Ascending aorta (tissue), 2 donors: ENCODE measurements at places on chromosomes 7 and 10.

- no peaks in the 10 kb centered on the region for H3K27me3 ChIP-seq
- no peak overlapping the region for H3K4me3 ChIP-seq
- no peaks in the 10 kb centered on the region for H3K4me1 ChIP-seq
- H3K36me3 ChIP-seq = peaks cover 17% of the 10 kb centered on the region
- no peak overlapping the region for H3K27ac ChIP-seq
These were observed 219.9 kb downstream of the TCF7L2 start for GRCh38 chr10:113169853-113170460.

DNA sequence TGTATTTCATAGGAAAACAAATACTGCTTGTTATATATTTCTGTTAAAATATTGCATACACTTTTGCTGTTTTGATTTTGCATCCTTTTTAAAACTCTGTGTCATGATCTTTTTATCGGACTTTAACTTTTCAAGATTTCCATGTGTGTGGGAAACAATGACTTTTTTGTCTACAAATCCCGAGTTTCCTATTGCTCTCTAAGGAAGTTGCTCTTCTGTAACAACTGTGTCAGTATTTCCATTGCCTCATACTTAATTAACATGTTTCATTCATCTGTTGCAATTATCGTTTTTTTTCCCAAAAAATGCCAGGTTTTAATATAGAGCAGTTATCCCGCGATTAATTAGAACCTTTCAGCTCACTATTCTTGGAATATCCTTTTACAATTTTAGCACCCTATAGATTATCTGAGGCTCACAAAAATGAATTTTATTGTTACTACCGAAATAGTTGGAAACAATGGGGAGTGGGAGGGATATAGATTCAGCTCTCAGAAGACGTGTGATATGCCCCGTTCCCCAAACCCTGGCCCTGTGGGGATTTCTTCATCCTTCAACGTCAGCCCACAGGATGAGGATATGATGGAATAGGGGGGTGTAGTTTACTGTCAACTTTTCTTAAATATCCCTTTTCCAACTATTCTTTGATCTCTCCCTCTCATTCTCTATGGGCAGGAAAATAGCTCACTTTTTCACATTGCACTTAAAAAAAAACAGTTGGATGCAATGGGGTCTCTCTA, 297.6 kb upstream of the IGFBP3 start:
- H3K27ac ChIP-seq = no peak overlapping the region
- no peak for DNase-seq
- H3K4me3 ChIP-seq = no peak overlapping the region
- no peaks in the 10 kb centered on the region for H3K36me3 ChIP-seq
- no peaks in the 10 kb centered on the region for H3K4me1 ChIP-seq

DNA sequence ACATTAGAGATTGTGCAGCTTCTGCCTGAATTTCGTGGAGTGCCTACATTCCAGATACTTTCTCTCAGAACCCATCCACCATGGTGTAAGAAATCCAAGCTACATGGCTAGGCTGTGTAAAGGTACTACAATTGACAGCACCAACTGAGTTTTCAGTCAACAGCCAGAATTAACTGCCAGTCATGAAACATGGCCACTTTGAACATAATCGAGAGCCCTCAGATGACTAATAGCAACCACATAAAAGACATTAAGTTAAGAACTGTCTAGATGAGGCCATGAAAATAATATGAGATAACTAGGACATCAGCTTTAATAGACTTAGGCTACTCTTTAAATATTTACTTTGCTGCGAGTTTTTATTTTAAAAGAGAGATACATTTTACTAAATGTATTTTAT, 1106.8 kb upstream of the LRRTM3 start:
- H3K4me1 ChIP-seq = no peaks in the 10 kb centered on the region
- no peak overlapping the region for H3K27ac ChIP-seq
- H3K36me3 ChIP-seq = no peaks in the 10 kb centered on the region
- H3K27me3 ChIP-seq = no peaks in the 10 kb centered on the region
- no peak overlapping the region for H3K4me3 ChIP-seq

GRCh38 chr10:3655528-3655927, 129.5 kb downstream of the KLF6 start:
- H3K36me3 ChIP-seq = no peaks in the 10 kb centered on the region
- DNase-seq = no peak
- H3K4me1 ChIP-seq = no peaks in the 10 kb centered on the region
- H3K27ac ChIP-seq = no peak overlapping the region
- no peaks in the 10 kb centered on the region for H3K27me3 ChIP-seq

DNA sequence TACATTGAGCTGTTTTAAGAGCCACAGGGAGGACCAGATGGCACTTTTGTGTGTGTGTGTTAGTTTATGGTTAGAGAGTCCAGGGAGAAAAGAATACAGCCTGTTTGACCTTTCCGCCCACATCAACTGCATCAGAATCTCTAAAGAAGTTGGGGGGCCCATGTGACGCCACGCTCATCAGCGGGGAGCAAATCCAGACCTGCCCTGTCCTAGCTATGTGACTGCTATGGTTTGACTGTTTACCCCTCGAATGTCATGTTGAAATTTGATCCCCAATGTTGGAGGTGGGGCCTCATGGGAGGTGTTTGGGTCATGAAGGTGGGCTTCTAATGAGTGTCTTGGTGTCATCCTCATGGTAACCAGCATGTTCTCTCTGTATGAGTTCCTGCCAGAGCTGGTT, 128.0 kb downstream of the ADRA2A start:
- no peaks in the 10 kb centered on the region for H3K27me3 ChIP-seq
- no peak overlapping the region for H3K4me3 ChIP-seq
- no peak for DNase-seq
